Bronchial epithelial cell (primary cell): ENCODE measurements at places on chromosomes 4 and X. TPM values are rescaled to one million over a fixed set of nuclear protein-coding genes. Genes with fewer than 3 reads are reported as not detected.
A peak's percentile ranks its signal among the peaks of the same experiment; 100 is the strongest.

DNA sequence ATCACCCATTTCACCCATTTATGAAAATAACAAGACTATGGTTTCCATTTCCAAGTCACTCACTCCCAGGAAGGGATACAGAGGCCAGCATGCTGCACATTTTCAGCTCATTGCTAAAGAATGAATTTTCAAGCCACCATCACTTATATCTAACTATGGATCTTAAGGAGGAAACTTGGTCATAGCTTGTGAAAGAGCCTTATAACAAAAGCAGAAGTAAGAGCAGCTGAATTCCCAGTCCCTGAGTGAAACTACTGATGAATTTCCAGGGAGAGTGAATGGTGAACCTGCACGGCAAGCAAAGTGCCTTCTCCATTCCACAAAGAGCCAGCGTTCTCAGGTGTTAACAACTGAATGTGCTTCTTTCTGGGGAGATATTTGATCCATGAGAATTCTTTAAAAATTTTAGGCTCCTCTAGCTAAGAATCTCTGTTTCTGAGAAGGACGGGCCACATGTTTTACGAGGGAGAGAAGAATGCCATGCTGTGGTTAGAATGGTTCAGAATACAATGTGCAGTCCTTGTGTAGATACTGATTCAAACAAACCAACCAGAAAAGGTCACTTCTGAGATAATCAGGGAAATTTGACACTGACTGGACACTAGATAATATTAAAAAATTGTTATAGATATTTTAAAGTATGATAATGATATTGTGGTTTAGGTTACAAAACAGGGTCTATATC is 24.0 kb downstream of the BTC start:
- no peak for DNase-seq

DNA sequence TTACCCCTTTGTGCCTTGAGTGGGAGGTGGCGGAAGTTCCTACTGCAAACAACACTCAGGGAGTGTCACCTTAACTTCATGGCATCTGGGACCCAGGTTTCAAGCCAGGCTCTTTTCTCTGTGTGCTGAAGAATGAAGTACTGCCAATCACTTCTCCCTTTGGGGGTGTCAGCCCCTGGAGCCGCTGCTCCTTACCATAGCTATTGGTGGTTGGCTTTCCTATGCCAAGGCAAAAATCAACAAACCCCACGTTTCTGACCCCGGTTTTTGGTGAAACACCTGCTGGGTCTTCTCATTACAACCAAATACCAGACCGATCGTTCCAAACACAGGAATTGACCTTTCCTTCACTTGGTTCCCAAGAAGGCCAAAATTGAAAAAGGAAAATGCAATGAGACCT is 19.7 kb upstream of the SLC2A9 start:
- no peak for DNase-seq

GRCh38 chrX:43559644-43560043 is 96.5 kb upstream of the MAOA start:
- peak; percentile 42 for DNase-seq

DNA sequence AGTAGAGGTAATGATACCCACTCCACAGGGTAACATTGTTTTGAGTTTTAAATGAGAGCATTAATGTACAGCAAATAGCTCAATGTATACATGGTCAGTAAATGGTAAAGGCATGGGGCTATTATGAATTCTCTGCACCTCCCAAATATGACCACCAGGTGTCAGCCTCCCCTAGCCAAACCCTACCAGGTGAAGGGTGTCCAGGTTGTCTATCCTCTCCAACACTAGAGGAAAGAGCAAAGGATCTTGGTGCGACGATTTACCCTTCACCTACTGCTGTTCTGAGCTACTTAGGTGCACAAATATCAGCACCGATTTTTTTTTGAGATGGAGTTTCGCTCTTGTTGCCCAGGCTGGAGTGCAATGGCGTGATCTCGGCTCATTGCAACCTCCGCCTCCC is 26.5 kb upstream of the XIAP start:
- DNase-seq = peak; percentile 51

GRCh38 chr4:2765832-2766526 is 9.8 kb upstream of the TNIP2 start:
- no peak for DNase-seq

DNA sequence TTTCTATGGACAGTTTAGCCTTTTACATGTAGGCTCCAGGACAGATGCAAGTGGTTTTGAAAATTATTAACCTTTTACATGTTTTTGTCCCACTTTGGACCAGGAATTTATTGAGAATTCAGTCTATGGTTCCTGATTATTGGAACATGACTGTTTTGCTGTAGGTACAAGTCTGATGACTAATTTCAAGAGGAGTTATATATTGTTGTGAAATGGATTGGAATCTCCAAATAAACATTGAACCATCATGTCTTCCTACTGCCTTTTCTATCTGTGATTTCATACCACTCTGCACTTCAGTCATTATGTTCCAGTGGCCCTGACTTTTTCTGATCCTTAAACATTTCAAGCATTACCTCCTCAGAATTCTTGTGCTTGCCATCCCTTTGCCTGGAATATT is 35.9 kb downstream of the TBC1D19 start:
- peak; percentile 78 for DNase-seq

- DNase-seq = no peak
These were observed 2.6 kb downstream of the SH2D1A start for GRCh38 chrX:124348885-124349453.

GRCh38 chr4:170015285-170015684 is 10.9 kb downstream of the MFAP3L start:
- no peak for DNase-seq

DNA sequence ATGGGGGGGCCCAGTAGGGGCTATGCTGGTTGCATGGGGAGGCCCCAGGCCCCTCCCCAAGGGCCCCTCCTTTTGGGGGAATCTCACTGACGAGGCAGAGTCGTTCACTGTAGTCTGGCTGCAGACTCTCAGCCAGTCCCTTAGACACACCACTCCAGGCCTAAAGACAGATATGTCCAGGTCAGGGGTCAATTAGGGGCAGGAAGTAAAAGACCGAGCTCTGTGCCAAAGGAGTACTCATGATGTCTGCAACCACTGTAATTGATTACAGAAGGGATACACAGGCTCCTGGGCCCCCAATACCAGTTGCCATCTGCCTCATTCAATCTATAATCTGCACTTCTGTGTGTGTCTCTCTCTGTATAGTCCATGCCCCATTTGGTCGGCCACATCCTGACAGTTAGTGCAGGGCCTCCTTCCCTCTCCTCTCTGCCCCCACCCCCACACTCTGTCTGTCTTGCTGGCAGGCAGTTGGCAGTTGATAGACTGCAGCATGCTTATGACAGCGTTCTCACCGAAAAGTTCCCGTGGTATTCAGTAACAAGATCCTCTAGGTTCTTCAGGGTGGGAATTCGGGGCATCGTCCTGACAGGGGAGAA is 1.3 kb upstream of the CXorf65 start:
- no peak for DNase-seq

DNA sequence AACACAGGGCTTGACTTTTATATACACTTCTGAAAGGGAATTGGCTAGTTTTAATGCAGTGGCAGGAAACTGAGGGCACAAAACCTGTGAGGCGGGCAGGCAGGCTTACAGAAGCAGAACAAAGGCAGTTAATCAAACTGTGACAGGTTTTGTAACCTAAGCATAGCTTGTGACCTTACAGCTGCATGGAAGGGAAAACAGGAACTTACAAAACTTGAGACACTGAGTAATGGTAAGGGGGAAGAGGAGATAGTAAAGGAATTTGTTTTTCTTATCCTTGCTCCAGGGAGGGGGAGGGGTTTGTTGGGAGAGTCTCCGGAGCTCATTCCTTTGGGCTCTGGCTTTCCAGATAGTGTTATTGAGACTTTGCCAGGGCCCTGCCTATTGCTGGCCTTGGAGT is 55.6 kb downstream of the SLITRK4 start:
- no peak for DNase-seq

Gene FABP2
- not detected in 2 replicates for total RNA-seq

Gene VCX3B
- total RNA-seq = 0.26 TPM in 2 replicates

Gene TSPAN7
- total RNA-seq = 1.1 and 1.3 TPM in 2 replicates

Gene SPOCK3
- total RNA-seq = 0.53 and 1.0 TPM in 2 replicates
